ENCODE measurements at places on chromosomes 1 and 21.
A peak's percentile ranks its signal among the peaks of the same experiment; 100 is the strongest.

DNA sequence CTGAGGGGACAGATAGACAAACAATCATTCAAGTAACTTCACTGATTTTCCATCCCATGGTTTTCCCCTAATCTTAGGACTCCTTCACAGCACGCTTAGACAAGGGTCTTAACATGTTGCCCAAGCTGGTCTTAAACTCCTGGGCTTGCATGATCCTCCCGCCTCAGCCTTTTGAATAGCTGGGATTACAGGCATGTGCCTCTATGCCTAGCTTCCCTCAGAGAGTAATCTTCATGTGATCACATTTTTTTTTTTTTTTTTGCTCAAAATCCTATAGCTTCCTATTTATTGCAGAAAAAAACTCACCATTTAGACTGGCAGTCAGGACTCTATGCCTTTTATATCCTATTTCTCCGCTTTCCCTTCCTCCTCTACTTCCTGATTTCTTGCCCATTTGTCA is 90.4 kb upstream of the DPH5 start:
- no peak for DNase-seq

DNA sequence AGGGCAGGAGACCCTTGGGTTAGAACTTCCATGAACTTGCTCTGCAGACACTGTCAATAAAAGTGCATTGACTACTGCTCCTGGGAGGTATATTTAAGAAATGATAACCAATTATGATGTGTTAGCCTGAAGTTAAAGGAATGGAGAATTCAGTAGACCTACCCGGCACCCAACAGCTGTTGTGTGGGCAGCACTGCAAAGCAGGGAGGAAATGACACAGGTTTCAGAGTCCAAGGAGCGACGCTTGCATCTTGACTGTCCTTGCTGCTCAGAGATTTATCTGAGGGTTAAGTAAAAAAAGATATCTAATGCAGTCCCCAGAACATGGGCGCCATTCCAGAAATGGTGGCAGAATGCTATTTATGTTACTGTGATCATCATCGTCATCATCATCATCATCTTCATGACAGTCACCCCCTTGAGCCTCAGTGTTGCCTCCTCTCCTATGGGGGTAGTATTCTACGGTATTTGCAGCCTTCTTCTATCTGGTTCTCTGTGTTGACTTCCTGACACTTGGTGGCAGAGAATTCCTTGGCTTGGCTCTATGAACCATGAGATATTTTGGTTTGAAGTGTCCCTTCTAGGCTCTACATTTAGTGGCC is 225.9 kb downstream of the KAZN start:
- no peak for DNase-seq

DNA sequence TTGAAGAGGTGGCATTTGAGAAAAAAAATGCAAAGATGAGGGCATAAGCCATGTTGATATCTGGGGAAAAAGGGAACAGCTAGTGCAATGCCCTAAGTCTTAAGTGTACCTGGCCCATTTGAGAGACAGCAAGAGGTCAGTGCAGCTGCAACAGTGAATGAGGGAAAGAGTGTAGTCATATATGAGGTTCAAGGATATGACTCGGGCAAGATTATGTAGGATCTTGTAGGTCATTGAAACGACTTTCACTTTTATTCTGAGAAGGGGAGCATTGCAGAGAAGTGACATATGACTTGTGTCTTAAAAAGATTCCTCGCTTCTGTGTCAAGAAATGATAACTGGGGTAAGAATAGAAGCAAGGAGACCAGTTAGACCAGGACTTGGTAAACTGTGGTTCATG is 31.0 kb downstream of the NTMT2 start:
- no peak for DNase-seq

- no peak for DNase-seq
Observed at GRCh38 chr1:28671254-28671780, 2.7 kb downstream of the GMEB1 start.

DNA sequence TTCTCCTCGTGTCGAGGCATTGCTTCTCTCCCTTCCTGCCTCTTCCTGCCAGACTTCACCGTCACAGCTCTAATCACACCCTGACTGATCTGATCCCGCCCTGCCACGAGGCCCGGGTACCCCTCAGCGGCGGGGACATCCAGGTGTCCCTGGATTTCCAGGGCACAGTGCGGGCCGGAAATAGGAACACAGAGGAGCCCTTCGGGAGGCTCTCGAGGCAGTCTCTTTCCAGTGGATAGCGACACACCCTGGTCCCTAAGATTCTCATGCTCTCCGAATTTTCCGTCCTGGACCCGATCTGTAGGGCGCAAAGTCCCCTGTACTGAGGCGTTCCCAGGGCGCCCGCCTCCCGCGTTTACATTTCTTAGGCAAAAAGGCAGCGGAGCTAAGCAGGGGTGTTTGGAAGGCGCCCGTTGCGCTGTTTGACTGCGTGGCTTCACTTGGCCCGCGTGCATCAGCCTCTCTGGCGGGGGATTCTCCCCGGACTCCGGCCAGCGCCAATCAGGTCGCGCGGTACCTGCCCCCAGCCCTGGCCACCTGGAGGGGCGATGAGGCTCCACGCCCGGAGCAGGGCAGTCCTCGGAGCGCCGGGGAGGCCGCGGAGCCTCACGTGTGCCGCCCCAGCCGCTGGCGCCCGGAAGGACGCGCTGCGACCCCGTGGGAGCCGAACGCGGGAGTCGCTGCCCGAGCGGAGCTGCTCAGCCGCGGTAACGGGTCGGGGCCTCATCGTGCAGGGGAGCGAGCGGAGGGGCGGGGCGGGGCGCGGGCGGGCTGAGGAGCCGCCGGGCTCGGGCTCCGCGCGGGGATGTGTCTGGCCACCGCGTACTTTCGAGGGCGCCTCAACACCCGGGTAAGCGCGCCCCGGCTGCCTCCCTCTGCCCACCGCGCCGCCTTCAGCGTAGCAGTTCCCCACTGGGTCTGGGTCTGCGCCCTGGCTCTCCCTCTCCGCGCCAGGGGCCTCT is at the start of gene FAM163A:
TSS of gene FAM163A (plus strand) at position 575 of the 962 bp plus-strand sequence. CDS start 69,807 bp downstream, outside the sequence.
- no peak for DNase-seq

GRCh38 chr1:169872906-169873305 is 20.8 kb downstream of the SCYL3 start:
- DNase-seq = no peak

GRCh38 chr1:167899253-167899681 is 14.7 kb downstream of the ADCY10 start:
- DNase-seq = no peak

DNA sequence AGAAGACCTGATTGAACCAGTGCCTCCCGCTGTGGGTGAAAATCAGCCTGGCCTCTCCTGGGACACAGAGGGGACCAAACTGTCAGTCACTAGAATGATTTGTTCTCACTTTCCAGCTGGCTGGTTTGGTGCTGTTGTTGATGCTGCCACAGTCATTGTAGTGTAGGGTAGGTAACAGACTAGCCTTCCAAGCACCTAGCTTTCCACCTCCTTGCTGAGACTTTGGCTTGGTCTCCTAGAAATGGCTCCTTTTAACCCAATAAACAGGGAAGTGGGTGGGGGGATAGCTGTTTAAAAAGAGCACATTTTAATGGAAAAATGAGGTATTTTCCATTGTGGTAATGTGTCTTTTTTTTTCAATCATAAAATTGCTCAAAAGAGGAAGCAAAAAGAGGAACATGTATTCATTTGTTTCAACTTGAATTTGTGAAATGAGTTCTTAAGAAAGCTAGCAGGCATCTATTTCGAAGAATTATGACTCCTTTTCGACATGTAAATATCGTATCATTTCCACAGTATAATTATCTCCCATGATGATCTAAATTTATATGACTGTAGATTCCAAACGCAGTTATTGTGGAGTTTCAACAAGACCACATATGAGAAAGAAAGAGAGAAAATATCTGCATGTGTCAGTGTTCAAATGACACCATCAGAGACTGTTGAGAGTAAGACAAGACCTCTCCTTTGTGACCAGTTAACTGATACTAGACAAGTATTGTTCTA is 190.1 kb downstream of the HLX start:
- DNase-seq = peak; percentile 80

- DNase-seq = no peak
Observed at GRCh38 chr1:77068013-77068412, 151.2 kb downstream of the PIGK start.

- no peak for DNase-seq
Observed at GRCh38 chr1:184272175-184272866, 114.5 kb upstream of the C1orf21 start.

DNA sequence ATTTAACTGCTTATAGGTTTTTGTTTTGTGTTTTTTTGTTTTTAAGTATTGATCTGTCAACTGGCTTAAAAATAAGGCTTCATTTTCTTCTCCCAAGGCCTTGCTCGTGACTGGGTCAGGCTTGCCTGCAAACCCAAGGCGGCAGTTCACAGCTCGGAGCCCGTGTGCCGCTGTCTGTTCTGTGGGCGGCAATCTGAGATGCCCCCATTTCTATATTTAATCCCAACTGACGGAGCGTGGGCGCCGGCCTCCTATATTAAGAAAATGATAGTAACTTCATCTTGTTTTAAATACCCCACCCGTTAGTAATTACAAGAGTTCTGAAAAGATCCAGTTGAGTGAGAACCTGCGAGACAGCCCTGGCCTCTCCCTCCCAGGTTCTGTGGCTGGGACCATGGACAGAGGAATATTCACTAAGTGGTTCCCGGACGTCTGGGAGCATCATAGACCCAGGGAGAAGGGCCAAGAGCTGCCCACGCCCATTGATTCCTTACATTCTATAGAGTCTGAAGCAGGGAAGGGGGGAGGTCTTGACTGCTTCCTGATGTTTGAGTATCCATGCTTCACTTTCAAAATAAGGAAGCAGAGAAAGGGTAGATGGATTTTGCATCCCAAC is 42.6 kb upstream of the GPR153 start:
- DNase-seq = no peak

DNA sequence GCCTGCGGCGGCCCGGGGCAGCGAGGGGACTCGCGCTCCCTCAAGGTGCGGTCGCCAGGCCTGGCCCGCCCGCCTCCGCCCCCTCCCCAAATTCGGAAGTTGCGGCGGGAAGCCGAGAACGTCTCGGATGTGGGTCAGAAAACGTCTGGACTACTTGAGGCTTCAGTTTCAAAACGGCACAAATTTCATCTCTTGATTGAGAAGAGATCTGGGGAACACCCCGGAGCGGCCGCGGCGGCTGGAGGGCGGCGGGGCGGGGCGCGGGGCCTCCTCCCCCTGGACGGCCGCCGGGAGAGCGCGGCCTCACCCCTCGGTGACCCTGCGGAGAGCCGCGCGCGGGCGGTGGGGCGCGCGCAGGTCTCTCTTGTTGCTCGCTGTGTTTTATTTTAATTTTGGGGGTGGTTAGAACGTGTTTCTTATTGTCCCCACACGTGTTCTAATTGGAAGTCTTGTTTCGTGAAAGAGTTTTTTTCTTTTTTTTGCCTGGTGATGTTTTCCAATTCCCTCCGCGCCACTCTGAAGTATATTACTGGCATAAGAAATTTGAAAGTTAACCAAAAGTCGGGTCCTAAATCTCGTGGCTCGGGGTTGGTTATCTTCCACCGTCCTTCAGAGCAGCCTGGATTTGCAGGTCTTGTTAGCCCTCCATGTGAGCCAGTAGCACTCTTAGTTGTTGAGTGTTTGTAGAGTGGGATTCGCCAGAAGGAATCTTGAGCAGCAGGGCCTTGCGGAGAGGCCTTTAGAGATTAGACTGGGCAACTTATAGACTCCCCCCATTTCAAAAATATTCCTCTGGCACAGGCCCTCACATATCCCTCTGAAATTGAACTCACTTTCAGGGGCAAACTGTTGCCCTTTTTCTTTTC is 749 bp downstream of the PCBP3 start:
- peak; percentile 29 for DNase-seq

Measured in naive B cell (primary cell).